ENCODE measurements at places on chromosomes 1 and 21. TPM values are rescaled to one million over a fixed set of nuclear protein-coding genes. Genes with fewer than 3 reads are reported as not detected.

- no peak for ATAC-seq
Measured at GRCh38 chr1:244751271-244751895, 84.1 kb upstream of the COX20 start.

Gene LMOD1
- 1,267 TPM for total RNA-seq

- ATAC-seq, result no peak
Measured at GRCh38 chr1:41487126-41488039, 2.9 kb upstream of the EDN2 start.

DNA sequence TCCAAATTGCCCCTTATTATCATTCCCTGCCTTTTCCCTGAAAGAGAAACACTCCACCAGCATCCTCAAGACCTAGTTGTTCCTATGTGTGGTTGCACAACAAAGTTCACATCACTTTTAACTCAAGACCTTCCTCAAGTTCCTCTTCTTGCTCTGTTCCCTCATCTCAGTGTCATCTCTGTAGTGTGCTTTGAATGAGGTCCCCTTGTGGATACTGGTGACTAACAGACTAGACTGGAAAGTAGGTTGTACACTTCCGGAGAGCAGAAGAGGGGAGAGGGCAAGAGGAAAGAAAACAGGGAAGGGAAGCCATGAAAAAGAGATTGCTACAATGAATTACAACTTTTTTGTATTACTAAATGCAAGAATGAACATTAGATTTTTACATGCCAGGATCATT lies 853.8 kb downstream of the USP25 start:
- ATAC-seq, result no peak

- no peak for ATAC-seq
Measured at GRCh38 chr1:66982561-66983260, 57.9 kb downstream of the MIER1 start.

Gene MYBPH
- total RNA-seq, result not detected

Gene PROX1
- 1.9 TPM for total RNA-seq

DNA sequence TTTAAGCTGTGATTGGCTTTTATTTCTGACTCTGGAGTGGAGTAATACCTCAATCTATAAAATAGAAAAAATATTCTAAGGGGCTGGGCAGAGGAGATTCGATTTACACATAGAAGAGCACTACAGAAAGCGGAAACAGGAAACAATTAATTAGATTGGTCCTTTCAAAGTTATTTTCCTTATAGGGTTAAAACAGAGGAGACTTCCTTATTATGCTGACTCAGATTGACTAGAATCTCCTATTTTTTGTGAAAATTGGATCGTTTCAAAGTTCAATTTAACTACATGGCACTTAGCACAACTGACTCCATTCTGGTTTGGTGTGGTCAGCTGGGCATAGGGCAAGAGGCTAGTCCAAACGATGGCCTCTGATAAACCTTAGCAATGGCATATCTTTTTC lies 48.3 kb upstream of the NCAM2 start:
- ATAC-seq, result no peak

- ATAC-seq, result no peak
Measured at GRCh38 chr1:81428998-81429397, 371.7 kb upstream of the ADGRL2 start.

- ATAC-seq, result no peak
Measured at GRCh38 chr1:61387829-61388228, 305.5 kb downstream of the NFIA start.

Gene FAM72C
- total RNA-seq, result 0.47 TPM

DNA sequence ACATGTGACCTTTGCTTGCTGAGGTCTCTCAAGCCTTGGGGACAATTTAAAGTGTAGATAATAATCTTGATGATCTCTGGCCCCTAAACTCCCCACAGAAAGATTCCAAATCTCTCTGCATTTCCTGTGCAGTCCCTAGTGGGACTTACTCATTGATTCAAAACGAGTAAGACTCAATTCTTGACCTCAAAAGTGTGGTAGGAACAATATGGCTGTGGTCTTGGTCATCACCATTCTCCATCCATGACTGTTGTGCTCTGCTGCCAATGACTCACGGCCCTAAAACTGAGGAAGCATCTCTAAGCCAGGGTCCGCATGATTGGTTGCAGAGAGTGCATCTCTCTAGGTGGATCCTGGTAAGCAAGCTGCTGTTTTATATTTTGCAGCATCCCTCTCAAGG lies 268.0 kb downstream of the PTGER3 start:
- no peak for ATAC-seq

Gene PADI2
- 0.62 TPM for total RNA-seq

DNA sequence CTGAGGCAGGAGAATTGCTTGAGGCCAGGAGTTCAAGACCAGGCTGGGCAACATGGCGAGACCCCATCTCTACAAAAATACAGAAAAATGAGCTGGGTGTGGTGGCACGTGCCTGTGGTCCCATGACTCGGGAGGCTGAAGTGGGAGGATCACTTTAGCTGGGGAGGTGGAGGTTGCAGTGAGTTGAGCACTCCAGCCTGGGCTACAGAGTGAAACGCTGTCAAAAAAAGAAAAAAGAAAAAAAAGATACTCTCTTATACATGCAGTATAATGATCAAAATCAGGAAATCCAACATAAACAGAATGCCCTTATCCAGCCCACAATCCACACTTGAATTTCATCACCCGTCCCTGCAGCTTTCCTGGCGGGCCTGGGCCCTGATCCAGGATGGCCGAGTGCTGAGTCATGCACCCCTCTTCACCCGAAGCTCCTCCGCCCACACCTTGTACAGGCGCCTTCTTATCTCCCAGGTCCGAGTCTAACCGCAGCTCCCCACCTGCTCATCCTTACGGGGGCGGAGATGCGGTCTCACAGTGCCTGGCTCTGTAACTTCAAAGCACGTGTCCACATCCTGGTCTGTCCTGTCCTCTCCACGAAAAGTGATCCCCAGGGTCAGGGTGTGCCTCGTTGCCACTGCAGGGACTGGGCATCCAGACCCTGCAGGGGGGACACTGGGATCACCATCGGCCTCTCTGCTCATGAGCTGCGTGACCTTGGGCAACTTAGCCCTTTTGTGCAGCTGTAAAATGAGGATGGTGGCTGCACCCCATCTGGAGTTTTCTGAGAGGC lies 120.2 kb upstream of the SLC45A1 start:
- peak; percentile 57 for ATAC-seq

DNA sequence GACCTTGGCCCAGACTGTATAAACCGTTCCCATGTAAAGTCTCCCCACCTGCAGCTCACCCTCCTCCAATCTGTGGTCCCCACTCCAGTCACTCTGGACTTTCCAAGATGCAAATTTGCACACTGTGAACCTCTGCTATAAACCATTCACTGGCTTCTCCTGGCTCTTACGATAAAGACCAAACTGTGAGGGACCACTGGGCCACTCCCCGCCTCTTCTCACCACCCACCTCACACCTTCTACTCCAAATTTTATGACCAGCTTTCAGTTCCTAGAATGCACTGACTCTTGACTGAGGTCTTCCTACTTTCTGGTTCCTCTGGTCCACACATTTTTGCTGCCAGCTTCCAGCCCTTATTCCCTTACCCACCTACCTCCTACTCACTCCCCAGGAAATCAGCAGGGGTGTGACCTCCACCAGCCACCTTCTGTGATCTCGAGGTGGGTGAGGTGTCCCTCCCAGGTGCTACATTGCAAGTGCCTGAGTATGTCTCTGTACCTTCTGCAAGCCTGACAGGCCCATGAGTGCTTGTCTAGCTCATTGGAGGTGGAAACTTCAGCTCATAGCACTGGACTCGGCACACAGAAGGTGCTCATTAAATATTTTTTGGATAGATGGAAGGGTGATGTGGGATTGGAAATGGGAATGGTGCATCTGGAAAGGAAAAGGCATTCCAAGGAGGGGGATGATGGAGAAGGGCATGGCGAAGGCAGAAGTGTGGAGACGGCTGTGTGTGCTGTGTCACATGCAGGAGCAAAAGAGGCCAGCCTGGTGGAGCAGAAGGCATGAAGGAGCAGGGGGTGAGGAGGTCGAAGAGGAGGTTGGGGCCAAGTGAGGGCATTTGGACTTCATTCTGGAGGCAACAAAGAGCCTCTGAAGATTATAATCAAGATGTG lies 15.6 kb upstream of the CSF1 start:
- ATAC-seq, result no peak

GRCh38 chr1:205066141-205066818 lies 18.0 kb downstream of the TMEM81 start:
- no peak for ATAC-seq

GRCh38 chr21:34639250-34639649 lies 24.3 kb upstream of the RCAN1 start:
- ATAC-seq, result no peak

DNA sequence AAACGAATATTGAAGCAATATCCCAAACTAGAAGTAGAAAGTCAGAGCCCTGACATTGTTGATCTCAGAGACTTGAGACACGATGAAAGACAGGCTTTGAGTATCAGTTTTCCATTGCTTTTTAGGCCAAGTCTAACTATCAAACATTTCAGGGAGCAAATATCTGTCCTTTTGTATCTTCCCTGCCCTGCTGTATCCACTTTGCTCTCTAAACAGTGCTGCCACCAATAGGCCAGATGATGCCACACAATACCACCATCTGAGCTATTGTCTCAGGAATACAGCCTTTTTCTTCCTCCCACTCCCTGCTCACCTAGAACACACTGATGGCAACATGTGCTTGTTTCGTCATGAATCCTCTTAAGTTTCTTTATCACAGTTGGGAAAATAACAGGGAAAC lies 62.6 kb upstream of the SPAG17 start:
- no peak for ATAC-seq

GRCh38 chr1:72649991-72650390 lies 367.7 kb upstream of the NEGR1 start:
- ATAC-seq, result no peak

Gene RHD
- total RNA-seq, result not detected

DNA sequence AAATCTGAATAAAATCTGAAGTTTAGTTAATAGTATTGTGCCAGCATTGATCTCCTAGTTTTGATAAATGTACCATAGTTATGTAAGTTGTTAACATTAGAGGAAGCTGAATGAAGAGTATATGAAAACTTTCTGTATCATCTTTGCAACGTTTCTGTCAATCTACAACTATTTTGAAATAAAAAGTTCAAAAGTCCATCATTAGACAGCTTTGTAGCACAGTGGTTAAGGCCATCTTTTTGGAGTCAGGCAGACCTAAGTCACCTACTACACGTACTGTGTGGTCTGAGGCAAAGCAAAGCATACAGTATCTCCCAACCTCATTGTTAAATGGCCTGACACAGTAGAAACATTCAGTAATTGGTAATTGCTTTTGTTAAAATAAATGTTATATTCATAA lies 47.9 kb upstream of the ATP1A1 start:
- no peak for ATAC-seq

- peak; percentile 86 for ATAC-seq
Measured at GRCh38 chr1:157025856-157026255, 19.7 kb downstream of the ARHGEF11 start.

Gene TRIM58
- total RNA-seq, result 9.1 TPM

- peak; percentile 48 for ATAC-seq
Measured at GRCh38 chr21:34807146-34807880, 138.5 kb downstream of the CLIC6 start.

GRCh38 chr1:33727310-33727709 lies 136.6 kb upstream of the HMGB4 start:
- ATAC-seq, result no peak

Gene ACTA1
- 0.27 TPM for total RNA-seq

DNA sequence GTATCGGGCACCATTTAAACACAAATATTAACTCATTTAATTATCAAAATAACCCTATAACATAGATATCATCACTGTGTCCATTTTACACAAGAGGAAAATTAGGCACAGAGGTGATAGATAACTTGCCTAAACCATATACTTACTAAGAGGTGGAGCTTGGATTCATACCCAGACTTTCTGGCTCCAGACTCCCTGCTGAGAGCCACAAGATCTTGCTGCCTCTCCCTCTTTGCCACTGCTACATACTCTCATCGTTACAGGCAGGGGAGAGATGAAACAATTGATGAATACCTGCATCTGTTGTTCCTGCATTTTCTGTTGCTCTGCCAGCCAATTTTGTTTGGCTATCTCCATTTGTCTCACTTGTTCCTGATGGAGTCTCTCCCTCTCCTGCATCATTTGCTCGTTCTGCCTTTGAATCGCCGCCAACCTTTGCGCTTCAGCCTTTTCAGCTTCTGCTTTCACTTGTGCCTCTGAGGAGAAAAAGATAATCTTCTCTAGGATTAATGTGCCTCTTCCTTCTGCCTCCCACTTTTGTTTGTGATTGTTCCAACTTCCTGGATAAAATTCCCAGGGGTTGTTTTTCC lies 10.6 kb downstream of the GBP5 start:
- peak; percentile 39 for ATAC-seq

DNA sequence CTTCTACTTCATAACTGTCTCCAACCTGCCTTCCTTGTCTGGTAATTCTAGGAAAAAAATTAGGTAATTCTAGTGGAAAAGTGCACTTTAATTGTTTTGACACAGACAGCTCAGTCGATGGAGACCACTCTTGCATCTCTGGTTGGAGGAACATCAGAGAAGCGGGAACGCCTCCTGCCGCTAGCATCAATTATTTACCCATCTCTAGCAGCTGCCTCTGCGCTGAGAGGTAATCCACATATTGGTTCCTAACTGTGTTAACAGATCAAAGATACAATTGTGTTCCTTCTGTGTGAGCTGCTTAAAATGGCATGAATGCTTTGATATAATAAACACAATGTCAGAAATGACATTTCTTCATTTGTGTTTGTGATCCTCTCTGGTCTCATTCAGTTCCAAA lies 33.3 kb downstream of the C2CD2 start:
- ATAC-seq, result no peak

DNA sequence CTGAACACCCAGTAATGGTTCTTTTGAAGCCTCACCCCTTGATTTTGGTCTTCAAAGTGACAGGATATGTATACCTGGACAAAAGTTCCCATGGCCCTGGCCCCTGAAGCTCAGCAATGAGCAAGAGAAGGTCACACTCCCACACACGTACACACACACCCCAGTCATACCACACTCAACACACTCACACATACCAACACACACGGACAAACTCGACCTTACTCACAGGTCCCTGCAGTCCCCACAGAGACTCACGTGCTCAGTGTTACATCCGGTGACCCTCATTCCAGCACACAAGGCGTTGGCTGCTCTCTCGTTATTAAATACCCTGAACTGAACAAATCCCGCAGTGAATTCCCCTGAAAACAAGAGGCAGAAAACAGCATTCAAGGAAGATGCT lies 5.9 kb downstream of the ITLN1 start:
- no peak for ATAC-seq

GRCh38 chr1:210328032-210328745 lies 513 bp upstream of the HHAT start:
- ATAC-seq, result no peak

Gene TAL1
- 3.6 TPM for total RNA-seq

- ATAC-seq, result peak; percentile 72
Measured at GRCh38 chr1:165397944-165398343, 41.4 kb upstream of the LMX1A start.

Gene MIXL1
- total RNA-seq, result not detected

- no peak for ATAC-seq
Measured at GRCh38 chr1:56967900-56968832, 2.4 kb upstream of the C8B start.

Gene LRRC38
- total RNA-seq, result not detected

- ATAC-seq, result no peak
Measured at GRCh38 chr1:230219174-230220067, 152.4 kb downstream of the GALNT2 start.

GRCh38 chr1:47436979-47437446 lies 831 bp upstream of the FOXD2 start:
- ATAC-seq, result no peak

- peak; percentile 2 for ATAC-seq
Measured at GRCh38 chr1:116667078-116667574, 407 bp downstream of the IGSF3 start.
